ENCODE measurements at places on chromosomes 7 and 10.

GRCh38 chr7:118734541-118734940 is 510.0 kb downstream of the ANKRD7 start:
- DNase-seq = no peak

GRCh38 chr10:71378336-71379117 is 18.2 kb upstream of the CDH23 start:
- DNase-seq = no peak

GRCh38 chr7:146028251-146028750 is 88.3 kb upstream of the CNTNAP2 start:
- no peak for DNase-seq

- DNase-seq = no peak
Measured at GRCh38 chr7:155294511-155294778, 3.2 kb upstream of the INSIG1 start.

DNA sequence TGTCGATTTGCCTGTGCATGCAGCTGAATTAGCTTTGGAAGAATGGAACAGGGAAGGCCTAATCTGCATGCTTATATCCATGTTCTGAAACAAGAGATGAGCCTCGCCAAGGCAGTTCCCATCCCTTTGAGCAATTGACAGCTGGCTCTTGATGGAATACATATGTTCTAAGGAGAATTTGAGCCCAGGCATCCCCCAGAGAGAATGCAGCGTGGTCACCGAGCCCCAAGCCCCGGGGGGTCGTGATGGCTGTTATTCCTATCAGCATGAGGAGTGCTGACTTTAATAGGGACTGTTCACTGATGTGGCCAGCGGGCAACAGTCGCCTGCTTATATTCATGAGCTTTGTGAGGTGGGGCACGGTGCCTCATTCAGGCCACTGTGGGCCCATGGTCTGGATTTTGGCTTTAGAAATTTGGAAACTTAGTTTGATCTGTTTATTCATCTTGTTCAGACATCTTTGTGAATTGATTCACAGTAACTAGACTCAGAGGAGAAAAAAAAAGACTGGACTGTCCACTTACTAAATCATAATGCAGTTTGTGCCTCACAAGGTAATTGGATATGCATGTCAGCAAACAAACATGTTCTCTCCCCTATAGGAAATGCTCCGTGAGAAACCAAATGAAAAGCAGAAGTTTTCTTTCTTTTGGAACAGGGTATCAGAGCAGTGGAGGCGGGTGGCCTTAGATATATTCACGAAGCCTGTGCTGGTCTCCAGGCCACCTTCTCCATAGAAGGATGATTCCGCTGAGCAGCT is 204.9 kb downstream of the CCDC3 start:
- no peak for DNase-seq

- DNase-seq = no peak
Measured at GRCh38 chr10:48317321-48317990, 11.0 kb downstream of the MAPK8 start.

GRCh38 chr10:104515678-104516199 is 125.4 kb upstream of the SORCS3 start:
- no peak for DNase-seq

DNA sequence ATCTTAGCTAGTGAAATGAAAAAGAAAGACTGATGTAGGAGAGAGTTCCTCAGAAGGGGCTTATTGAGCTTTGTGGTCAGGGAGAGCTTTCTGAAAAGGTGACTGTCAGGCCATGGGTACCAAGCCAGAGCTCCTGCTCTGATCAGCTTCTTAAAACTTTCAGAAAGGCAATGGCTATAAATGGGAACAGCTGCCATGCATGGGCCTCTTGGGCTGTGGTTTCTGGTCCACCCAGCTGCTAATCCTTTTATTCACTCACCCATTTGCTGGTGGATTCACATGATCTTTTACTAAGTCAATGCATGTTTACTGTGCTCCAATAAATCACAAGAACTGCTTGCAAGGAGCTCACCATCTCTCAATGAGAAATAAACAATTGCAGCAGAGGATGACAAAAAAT is 60.1 kb upstream of the ZPBP start:
- DNase-seq = no peak

DNA sequence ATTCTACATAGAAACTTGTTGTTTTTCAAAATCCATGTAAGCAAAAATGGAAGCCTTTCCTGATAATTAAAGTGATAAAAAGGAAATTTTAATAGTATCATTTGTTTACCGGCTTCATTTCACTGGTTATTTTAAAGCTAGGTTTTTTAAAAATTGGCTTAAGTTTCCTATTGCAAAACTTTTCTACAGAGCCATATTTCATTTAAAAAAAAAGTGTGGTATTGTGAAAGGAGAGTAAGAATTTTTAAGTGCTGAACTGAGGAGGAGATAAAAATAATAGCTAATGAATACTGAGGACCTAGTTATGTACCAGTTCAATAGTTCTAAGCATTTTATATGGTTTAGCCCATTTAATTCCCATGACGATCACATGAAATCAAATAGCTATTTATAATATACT is 172.2 kb upstream of the COL1A2 start:
- DNase-seq = no peak

GRCh38 chr10:78371136-78371535 is 337.5 kb downstream of the RPS24 start:
- no peak for DNase-seq

GRCh38 chr7:77979219-77979618 is 180.6 kb downstream of the PHTF2 start:
- DNase-seq = no peak
